HS-27A (cell line): ENCODE measurements at places on chromosomes 1 and 21.

- DNase-seq = no peak
Measured at GRCh38 chr1:22543679-22544078, 19.6 kb upstream of the EPHA8 start.

- DNase-seq = no peak
Measured at GRCh38 chr1:219871427-219872057, 56.8 kb downstream of the SLC30A10 start.

DNA sequence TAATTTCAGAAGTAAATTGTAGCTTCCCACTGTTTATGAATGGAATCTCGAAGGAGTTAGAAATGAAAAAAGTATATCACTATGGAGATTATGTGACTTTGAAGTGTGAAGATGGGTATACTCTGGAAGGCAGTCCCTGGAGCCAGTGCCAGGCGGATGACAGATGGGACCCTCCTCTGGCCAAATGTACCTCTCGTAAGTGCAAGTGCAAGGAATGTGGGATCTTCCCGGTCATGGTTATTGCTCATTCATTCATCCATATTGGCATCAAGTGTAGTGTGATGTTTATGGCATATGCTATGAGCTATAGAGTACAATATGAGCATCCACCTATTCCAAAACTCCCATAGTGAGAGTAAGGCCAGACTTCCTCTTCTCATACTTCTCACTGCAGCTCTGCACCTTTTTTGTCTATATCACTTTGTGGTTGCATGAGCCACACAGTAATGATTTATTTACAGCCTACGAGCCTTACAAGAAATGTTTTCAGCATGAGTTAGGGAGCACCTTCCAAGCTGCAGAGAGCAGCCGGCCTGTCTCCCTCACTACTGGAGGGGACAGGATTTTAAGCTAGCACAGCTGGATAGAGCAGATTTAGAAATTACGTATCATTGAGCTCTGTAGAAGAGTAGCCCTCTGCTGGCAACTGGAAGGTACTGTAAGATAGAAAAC is 24.9 kb upstream of the CR1L start:
- DNase-seq = no peak

DNA sequence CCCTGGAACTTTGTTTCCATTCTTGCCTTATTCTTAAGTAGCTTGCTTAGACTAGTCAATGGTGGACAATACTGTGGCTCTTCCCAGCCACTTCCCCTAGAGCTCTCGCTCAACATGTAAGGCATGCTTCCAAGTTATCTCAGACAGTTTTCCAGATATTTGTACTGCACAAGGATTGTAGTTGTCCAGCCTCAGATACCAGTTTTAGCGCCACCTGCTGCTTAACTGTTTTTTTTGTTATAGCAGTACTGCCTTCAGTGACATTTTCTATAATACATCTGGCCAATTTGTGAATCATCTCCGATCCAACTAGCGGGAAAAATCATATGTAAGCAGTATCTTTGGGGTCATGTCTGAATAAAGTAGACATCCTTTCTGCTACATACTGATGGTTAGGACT is 346.7 kb upstream of the ADGRL4 start:
- peak; percentile 52 for DNase-seq

GRCh38 chr1:54408147-54409066 is 2.2 kb upstream of the SSBP3 start:
- peak; percentile 43 for DNase-seq
